ENCODE measurements at places on chromosomes 7 and 10. TPM values are rescaled to one million over a fixed set of nuclear protein-coding genes. Genes with fewer than 3 reads are reported as not detected.

CNNM1 gene
- total RNA-seq = 0.32 TPM

CCDC136 gene
- 3.2 TPM for total RNA-seq

LIPJ gene
- not detected for total RNA-seq

NRAP gene
- not detected for total RNA-seq

VPS37D gene
- 6.9 TPM for total RNA-seq

TMEM139 gene
- total RNA-seq = not detected

INMT gene
- 1.4 TPM for total RNA-seq

- peak; percentile 65 for DNase-seq
Measured at GRCh38 chr7:13945670-13946069, 43.8 kb downstream of the ETV1 start.

GRCh38 chr10:43214071-43214955 lies 52.6 kb downstream of the RASGEF1A start:
- peak; percentile 14 for DNase-seq

DNA sequence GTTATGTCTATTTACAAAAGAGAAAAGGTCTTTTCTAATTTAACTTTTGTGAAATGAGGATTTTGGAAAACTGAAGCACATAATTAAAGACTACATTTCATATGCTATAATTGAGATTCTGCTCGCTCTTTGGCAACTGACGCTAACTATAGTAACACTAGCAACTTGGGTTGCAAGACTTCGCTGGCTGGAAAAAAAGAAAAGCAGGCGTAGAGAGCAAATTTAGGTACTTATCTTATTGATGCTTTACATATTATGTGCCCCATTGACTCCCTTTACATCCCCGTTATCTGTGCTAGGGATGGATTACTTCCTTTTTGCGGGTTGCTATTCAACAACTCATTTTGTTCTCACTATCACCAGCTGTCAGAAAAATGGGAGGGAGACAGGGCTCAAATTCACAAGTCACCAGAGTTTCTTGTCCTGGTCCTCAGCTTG lies 10.5 kb downstream of the SEMA3C start:
- DNase-seq = no peak

DNA sequence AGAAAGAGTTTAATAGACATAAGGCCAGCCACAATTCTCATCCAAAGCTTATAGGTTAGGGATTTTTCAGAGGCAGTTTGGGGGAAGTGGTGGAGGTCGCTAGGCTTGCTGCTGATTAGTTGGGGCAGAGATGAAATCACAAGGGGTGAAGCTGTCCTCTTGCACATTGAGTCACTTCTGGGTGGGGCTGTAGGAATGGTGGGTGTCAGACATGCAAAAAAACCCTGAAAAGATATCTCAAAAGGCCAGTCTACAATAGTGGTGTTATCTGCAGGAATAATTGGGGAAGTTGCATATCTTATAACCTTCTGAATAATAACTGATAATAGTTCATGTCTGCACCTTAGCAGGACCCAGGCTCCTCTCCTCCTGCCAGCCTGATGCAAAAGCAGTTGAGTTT lies 2.1 kb downstream of the FAM24B start:
- DNase-seq = no peak

DNA sequence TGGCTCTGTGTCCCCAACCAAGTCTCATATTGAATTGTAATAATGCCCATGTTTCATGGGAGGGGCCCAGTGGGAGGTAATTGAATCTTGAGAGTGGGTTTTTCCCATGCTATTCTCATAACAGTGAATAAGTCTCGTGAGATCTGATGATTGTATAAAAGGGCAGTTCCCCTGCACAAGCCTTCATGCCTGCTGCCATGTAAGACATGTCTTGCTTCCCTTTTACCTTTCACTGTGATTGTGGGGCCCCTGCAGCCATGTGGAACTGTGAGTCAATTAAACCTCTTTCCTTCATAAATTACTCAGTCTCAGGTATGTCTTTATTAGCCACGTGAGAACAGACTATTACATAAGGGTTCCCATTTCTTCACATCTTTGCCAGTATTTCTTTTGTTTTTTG lies 97.1 kb upstream of the CPXM2 start:
- DNase-seq = no peak

DNA sequence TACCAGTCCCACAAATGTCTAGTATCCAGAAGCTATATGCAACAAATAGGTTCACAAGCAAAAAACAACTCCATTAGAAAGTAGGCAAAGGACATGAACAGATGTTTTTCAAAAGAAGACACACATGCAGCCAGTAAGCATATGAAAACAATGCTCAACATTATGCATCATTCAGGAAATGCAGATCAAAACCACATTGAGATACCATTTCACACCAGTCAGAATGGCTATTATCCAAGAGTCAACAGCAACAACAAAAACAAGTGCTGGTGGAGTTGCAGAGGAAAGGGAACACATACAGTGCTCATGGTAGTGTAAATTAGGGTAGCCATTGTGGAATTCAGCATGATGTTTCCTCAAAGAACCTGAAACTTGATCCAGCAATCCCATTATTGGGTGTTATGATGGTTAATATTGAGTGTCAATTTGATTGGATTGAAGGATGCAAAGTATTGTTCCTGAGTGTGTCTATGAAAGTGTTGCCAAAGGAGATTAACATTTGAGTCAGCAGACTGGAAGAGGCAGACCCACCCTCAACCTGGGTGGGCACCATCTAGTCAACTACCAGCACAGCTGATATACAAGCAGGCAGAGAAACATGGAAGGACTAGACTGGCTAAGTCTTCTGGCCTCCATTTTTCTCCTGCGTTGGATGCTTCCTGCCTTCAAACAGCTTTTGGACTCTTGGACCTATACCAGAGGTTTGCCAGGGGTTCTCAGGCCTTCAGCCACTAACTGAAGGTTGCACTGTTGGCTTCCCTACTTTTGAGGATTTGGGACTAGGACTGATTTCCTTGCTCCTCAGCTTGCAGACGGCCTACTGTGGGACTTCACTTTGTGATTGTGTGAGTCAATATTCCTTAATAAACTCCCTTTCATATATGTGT lies 218.4 kb upstream of the SEMA3D start:
- DNase-seq = no peak

- no peak for DNase-seq
Measured at GRCh38 chr7:20952916-20953315, 166.2 kb upstream of the SP8 start.

DNA sequence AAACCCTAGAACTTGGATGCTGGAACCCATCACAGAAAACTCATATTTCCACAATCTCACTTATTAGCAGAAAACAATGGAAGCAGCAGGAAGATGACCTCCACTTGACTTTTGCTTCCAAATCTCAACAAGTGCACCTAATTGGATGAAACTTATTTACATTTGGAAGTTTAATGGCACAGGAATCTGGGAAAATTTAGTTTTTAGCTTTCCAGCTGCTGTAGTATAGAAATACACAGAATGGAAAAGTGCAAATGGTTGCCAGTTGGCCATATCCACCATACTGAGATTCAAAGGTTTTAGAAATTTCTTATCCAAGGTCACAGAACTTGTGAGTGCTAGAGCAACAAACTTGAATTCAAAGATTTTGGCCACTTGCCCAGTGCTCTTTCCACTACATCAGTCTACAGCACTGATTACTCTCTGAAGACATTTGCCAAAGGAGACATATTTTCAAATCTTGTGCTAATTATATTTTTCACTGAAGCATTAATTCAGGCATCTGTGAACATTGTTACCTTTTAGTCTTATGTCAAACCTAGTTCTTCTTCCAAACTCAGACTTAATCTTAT lies 9.3 kb upstream of the AHR start:
- peak; percentile 36 for DNase-seq

DNA sequence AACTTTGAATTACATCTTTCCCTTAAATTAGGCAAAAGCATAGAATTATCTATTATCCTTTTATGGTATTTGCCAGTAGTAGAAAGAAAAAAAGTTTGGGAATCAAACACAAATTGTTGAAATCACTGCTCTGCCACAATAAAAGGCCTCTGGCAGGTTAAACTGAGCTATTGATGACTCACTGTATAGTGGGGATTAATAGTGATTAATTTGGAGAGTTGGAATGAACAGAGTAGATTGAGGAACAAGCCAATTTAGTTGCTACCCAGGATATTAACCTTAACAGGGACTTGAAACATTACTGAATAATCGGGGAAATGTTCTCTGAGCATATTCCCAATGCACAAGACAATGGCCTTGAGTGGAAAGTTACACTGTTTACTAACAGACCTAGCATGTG lies 33.1 kb downstream of the MASTL start:
- no peak for DNase-seq

- no peak for DNase-seq
Measured at GRCh38 chr7:94330269-94331020, 64.2 kb upstream of the COL1A2 start.

DNA sequence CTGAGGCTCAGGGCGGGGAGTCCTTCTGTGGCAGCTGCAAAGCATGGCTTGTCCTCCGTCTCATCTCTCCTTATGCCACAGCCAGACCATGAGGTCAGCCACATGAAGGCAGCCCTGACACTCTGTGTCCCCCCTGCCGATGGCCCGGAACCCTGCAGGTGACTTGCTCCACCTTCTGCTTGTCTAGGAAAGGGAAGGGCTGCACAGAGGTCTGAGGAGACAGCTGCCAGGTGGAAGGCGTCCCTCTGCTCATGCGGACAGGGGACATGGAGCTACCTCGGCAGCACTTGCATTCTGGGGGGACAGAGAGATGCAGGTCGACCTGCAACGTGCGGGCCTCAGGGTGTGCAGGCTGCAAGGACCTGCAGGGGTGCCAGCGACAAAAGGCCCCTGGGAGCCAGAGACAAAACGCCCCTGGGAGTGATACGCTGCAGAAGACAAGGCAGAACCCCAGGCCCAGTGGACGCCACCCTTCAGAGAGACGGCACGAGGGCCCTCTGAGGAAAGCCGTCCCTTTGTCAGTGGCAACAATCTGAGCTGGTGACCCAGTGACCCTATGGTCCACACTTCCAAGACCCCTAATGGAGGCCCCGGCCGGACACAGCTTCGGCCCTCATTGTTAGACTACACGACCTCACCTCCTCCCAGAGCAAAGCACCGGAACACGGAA lies 205.2 kb upstream of the PPP2R2D start:
- DNase-seq = no peak

DNA sequence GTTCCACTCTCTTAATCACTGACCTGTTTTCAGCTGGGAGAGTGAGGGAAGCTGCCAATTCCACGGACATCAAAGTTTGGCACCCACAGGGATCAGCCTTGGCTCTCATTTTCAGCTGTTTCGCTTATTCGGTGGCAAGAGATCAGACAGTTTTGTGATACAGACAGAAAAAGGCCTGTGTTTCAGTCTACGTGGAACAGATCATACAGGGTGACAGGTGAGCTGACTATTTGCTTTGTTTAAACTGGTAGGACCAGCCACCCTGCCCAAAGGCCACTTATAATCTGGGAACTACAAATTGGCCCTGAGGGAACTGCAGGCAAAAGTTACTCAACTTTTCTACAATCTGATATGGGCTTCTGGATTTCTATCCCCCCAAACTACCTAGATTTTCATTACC lies 128.6 kb downstream of the ZNF467 start:
- no peak for DNase-seq

DNA sequence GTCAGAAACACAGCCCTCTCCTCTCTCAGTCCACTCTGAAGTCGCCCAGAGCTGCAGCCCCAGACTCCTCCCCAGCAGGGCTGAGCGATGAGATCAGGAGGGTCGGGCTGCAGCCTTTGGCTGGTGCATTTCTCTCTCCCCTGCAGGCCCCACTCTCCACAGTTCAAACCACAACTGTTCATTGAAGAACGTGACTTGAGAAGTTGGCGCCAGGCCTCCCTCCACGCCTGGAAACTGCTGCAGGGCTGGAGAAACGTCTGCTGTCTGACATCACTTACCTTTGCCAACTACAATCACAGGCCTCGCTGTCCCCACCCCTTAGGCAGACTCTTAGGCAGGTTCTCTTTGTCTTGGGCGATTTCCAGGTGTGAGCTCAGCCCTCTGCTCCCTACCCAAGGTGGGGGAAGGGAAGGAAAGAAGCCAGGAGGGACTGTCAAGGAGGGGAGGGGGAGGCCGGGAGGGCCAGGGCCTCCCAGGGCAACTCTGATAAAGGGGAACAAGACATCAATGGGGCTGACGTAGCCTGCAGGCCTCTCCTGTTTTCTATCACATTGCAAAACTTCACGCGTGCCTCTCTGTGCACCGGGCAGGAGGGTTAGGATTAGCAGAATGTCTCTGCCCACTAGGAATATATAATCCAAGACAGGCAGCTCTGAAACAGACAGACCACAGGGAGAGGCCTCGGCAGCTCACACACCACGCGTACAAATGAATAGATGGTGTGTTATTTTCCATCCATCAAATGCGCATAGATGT lies 32.7 kb downstream of the CALML5 start:
- DNase-seq = no peak

GRCh38 chr7:132458729-132459128 lies 117.5 kb downstream of the PLXNA4 start:
- DNase-seq = no peak

Data from LHCN-M2 (cell line).